ENCODE measurements at places on chromosomes 13 and 19. TPM values are rescaled to one million over a fixed set of nuclear protein-coding genes. Genes with fewer than 3 reads are reported as not detected.

Gene MCEMP1
- total RNA-seq = 0.11 TPM

Gene FAM124A
- 0.22 TPM for total RNA-seq

Gene MRPL54
- 81.1 TPM for total RNA-seq

Gene EFNB2
- 2.4 TPM for total RNA-seq

Gene ZNF30
- total RNA-seq = 1.6 TPM

Gene GRIK5
- total RNA-seq = not detected

Gene LRRC4B
- total RNA-seq = 1.2 TPM

Gene HNRNPA1L2
- 1.1 TPM for total RNA-seq

Gene CILP2
- 0.12 TPM for total RNA-seq

Gene PSG3
- not detected for total RNA-seq

Gene RASL11A
- total RNA-seq = 6.1 TPM

Gene FGF22
- total RNA-seq = not detected

Gene RAB3A
- 1.9 TPM for total RNA-seq

Gene PLPP2
- 0.83 TPM for total RNA-seq

Gene IGSF23
- 10.3 TPM for total RNA-seq

Gene PLK5
- total RNA-seq = not detected

Gene NTF4
- total RNA-seq = not detected

Gene DIRAS1
- total RNA-seq = 1.6 TPM

Gene FTL
- 8,338 TPM for total RNA-seq

Gene CBLC
- total RNA-seq = 19.4 TPM

Gene ZNF790
- 6.2 TPM for total RNA-seq

Gene CYP2F1
- not detected for total RNA-seq

Gene IL4I1
- total RNA-seq = 0.56 TPM

Gene PCDH17
- 0.64 TPM for total RNA-seq

Gene PLPPR3
- total RNA-seq = not detected

Gene DCT
- total RNA-seq = 0.35 TPM

Gene CCDC8
- not detected for total RNA-seq

Gene KLK12
- not detected for total RNA-seq

Gene OXGR1
- total RNA-seq = not detected

Gene FLT3
- 0.32 TPM for total RNA-seq

Gene ADM5
- 0.37 TPM for total RNA-seq

Gene KLK5
- not detected for total RNA-seq

Gene ZNF491
- total RNA-seq = 0.37 TPM

Gene PLEKHF1
- total RNA-seq = 13.8 TPM

Gene PALM
- total RNA-seq = 10.8 TPM

Gene FOXA3
- total RNA-seq = 22.8 TPM

Gene ZNF600
- 1.4 TPM for total RNA-seq

Gene CPT1C
- total RNA-seq = 0.43 TPM

Gene CLDN10
- total RNA-seq = 1.1 TPM

Gene OR7A5
- not detected for total RNA-seq

Gene PIP5K1C
- total RNA-seq = 9.8 TPM

Gene PALM3
- total RNA-seq = 33.9 TPM

Gene CPB2
- 364 TPM for total RNA-seq

Gene MIA
- total RNA-seq = not detected

Gene CACNG8
- not detected for total RNA-seq

Gene CTU1
- 3.7 TPM for total RNA-seq
